ENCODE measurements at places on chromosomes 1 and 21. TPM values are rescaled to one million over a fixed set of nuclear protein-coding genes. Genes with fewer than 3 reads are reported as not detected.
A peak's percentile ranks its signal among the peaks of the same experiment; 100 is the strongest.

LCE3E gene
- polyA plus RNA-seq, result 1.6 TPM

HTR1D gene
- 0.09 TPM for polyA plus RNA-seq

CXADR gene
- 3.8 TPM for polyA plus RNA-seq

- no peak for DNase-seq
These were observed 61.1 kb downstream of the FHAD1 start for GRCh38 chr1:15308135-15308534.

USP1 gene
- 21.1 TPM for polyA plus RNA-seq

GRCh38 chr1:12657060-12657884 lies 13.4 kb downstream of the AADACL4 start:
- DNase-seq, result no peak

GRCh38 chr1:19354531-19354981 lies 42.4 kb downstream of the SLC66A1 start:
- no peak for DNase-seq

DNA sequence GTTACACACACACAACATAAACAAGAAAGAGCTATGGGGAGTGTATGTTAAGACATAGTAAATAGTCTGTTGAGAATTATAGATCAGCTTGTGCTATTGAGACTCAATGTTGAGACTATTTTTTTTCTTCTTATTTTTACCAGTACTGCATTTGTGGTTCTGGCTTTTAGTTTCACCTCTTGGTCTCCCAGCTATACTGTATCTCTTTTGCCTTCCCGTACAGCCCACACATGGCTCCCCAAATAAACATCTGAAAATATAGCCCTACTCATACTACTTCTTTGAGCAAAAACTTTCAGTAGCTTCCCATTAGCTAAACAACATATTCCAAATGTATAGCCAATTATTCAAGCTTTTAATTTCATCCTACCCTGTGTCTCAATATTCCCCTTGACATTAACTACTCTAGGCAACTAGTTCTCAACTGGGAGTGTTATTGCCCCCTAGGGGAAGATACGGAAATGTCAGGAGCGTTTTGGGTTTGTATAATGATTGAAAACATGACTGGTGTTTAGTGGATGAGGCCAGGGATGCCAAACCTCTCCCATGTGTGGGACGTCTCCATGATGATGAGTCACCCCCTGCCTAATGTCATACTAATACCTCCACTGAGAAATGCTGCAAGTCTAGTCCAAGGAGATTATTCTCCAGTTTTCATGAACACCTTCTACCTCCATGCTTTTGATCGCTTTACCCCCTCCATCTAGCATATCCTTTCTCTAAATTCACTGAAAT lies 6.8 kb downstream of the RPE65 start:
- peak; percentile 85 for DNase-seq

DNA sequence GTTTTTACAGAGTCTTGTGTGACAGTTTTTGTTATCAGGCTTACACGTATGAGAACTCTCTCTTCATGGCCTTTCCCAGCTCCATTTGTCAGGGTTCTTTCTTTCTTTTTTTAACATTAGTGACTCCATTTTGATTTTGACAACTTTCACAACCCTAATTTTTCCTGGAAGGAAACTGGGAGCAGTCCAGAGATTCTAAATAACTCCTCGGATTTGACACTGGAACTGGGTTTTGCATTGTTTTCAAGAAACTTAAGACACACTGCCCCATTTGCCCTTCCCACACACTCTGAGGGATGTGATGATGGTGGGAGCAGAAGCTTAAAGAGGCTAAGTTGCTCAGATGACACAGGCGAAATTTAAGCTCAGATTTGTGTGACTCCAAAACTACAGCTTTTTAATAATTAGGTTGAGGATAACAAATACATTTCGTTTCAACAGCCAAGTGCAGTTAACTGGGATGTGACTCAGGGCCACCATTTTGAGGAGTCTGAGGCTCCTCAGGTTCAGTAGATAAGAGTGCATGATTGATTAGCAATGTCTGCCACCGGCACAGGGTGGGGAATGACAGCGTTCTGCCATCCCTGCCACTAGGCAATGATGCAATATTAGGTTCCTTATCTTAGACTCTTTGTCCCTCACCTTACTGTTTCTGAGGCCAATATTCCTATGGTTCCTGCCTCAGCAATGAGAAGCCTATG lies 95.1 kb upstream of the ATP1A1 start:
- DNase-seq, result no peak

- DNase-seq, result peak; percentile 74
These were observed 38.4 kb downstream of the SPEN start for GRCh38 chr1:15885701-15886610.

DNA sequence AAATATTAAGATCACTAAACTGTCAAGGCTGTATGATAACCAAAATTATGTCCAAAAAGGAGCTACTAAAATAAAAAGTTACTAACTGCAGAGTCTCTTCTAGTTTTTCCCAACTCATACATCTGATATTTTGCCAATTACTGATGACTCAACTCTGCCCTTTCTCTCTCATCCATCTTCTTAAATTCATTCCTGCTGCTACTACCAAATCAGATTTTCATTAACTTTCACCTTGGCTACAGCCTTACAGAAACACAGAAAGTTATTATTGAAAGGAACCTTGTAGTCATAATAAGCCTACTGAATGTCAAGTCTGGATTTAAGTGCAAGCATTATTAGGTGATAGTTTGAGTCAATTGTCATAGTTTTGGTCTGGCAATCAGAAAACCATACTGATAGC lies 273.1 kb downstream of the DPYD start:
- DNase-seq, result peak; percentile 10

DNA sequence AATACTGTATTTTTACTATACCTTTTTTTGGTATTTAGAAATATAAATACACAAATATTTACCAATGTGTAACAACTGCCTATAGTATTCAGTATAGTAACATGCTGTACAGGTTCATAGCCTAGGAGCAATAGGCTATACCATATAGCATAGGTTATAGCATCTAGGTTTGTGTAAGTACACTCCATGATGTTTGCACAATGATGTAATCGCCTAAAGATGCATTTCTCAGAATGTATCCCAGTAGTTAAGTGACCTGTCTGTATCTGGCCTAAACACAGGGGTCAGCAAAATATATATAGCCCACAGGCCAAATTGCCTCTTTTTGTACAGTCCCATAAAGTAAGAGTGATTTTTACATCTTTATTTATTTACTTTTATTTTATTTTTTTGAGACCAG lies 24.2 kb downstream of the ZBTB8OS start:
- no peak for DNase-seq

DNA sequence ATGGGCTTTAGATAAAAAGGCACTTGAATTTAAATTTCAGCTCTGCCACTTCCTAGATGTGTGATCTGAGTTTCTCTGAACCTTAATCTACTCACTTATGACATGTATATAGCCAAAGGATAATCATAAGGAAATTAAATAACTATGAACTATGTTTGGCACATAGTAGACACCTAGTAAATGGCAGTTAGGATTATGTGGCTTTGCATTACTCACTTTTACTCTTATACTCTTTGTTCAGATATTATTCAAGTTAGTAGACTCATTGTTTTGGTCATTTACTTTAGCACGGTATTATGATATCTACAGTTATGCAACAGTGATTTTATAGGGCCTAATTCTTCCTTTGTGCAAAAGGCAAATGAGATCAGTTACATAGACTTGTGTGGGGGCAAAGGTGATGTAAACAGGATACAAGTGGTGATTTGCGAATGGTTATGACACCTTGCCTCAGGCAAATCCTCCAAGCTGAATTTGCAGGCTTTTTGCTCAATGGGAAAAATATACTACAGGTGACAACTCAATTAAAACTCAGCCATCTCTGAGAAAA lies 297.2 kb upstream of the PBX1 start:
- DNase-seq, result no peak

ARHGAP30 gene
- not detected for polyA plus RNA-seq

DNA sequence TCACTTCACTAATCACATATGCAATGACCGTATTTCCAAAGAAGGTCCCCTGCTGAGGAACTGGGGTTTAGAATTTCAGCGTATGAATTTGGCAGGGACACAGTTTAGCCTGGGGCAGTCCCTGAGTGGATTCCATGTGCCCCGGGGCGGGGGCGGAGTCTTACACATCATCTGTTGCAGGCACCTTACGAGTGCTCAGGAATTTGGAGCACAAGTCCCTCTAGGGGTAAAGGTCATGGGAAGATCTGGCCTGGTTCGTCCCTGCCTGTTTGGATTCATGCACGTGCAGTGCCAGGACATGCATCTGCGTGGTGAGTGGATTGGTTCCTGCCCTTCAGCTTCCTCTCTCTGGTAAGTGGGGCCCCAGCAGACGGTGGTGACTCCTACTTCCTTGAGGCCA lies 208.3 kb upstream of the C1orf174 start:
- no peak for DNase-seq

SYPL2 gene
- not detected for polyA plus RNA-seq

KRTAP21-2 gene
- not detected for polyA plus RNA-seq

- no peak for DNase-seq
These were observed 1814.0 kb downstream of the PLA2G4A start for GRCh38 chr1:188642704-188643103.

- no peak for DNase-seq
These were observed 108.5 kb downstream of the KCNK1 start for GRCh38 chr1:233722212-233722979.

- DNase-seq, result no peak
These were observed 8.2 kb downstream of the NOC2L start for GRCh38 chr1:950881-951280.

- peak; percentile 65 for DNase-seq
These were observed 37.3 kb downstream of the IFNAR1 start for GRCh38 chr21:33362044-33362555.

DNA sequence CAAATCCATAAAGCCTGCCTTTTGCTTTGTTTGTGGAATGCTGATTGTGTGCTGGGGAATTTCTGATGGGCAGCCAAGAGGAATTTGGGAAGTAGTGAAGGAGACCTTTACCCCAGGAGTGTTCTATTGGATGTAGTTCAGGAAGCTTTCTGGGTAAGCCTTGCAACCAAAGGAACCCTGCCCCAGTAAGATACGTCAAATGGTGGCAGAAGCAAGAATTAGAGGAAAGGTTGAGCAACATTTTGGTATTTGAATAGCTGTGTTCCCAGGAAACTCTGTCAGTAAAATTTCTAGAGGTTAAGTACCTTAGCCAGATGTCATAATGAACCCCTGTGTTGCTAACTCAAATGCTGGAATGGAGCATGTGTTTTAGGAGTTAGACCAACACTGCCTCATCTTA lies 6.4 kb downstream of the MGST3 start:
- no peak for DNase-seq

AXDND1 gene
- 0.09 TPM for polyA plus RNA-seq

- no peak for DNase-seq
These were observed 72.9 kb upstream of the RGS4 start for GRCh38 chr1:162996261-162996660.

- no peak for DNase-seq
These were observed 34.1 kb upstream of the COL11A1 start for GRCh38 chr1:103142461-103142860.

TCEA3 gene
- polyA plus RNA-seq, result 1.2 TPM

TRIM58 gene
- not detected for polyA plus RNA-seq

KRTAP20-4 gene
- polyA plus RNA-seq, result not detected

ARHGEF16 gene
- 19.9 TPM for polyA plus RNA-seq

DNA sequence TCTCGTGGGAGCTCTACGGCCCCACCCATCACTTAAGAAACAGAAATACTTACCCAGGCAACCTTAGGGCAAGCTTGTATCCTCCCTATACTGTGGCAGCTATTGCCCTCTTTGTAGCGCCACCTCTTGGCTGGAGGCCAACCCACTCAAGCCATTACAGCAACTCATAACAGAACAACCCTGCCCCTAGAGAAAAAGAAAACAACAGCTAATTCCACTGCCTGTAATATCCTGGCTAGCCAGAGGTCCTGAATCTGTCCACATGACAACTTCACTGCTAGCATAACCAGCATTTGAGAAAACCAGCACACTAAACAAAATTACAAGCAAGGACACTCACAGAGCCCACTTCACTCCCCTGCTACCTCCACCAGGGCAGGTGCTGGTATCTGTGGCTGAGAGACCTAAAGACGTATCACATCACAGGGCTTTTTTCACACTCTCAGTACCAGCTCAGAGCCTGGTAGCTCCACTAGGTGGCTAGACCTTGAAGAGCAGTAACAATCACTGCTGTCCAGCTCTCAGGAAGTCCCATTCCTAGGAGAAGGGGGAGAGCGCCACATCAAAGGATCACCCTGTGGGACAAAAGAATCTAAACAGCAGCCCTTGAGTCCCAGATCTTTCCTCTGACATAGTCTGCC lies 14.5 kb upstream of the MX1 start:
- peak; percentile 78 for DNase-seq

GRCh38 chr21:29640080-29640508 lies 299.7 kb downstream of the GRIK1 start:
- DNase-seq, result no peak

- no peak for DNase-seq
These were observed 14.9 kb downstream of the CFAP410 start for GRCh38 chr21:44324106-44324853.
